ENCODE measurements at places on chromosomes 13 and 19.
A peak's percentile ranks its signal among the peaks of the same experiment; 100 is the strongest.

- DNase-seq = peak; percentile 8
These were observed 114.9 kb downstream of the PCCA start for GRCh38 chr13:100203696-100204367.

GRCh38 chr19:35347171-35347929 lies at the start of gene FFAR1:
FFAR1 (plus strand) TSS chr19:35347902; CDS start chr19:35351552, 3,650 bp downstream.
- DNase-seq = peak; percentile 91

- no peak for DNase-seq
These were observed 51.8 kb downstream of the CRYL1 start for GRCh38 chr13:20473888-20474287.

DNA sequence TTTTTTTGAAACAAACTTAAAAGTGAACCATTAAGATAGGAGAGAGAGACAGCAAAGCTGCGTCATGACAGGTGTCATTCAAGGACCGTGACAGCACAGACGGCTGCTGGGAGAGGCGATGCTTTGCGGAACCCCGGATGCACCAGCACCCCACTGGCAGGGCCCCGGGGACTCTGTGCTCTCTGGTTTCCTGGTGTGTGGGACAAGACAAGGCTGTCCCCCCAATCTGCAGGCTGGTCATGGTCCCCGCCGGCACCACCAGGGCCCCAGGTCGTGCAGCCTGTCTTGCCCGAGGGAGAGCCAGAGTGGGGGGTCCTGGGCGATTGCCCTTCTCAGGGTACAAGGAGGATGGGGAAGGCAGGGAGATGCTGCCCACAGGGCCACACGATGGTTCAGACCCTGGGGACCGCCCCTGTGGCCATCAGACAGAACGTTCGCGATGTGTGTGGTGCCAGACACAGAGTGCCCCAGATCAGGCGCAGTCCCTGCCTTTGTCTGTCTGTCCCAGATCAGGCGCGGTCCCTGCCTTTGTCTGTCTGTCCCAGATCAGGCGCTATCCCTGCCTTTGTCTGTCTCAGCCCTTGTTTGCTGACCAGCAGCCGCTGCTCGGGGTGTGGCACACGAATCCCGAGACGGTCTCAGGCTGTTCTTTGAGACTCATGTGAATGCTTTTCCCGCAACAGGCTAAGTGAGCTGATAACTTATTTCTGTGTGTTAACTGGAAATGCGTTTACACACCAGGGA lies 36.1 kb downstream of the ADPRHL1 start:
- DNase-seq = no peak

- DNase-seq = no peak
These were observed 14.3 kb downstream of the LPAR6 start for GRCh38 chr13:48398450-48399095.

Data from activated naive CD4-positive, alpha-beta T cell treated with anti-CD3 and anti-CD28 coated beads for 36 hours (primary cell).